ENCODE measurements at places on chromosomes 11 and 22.

DNA sequence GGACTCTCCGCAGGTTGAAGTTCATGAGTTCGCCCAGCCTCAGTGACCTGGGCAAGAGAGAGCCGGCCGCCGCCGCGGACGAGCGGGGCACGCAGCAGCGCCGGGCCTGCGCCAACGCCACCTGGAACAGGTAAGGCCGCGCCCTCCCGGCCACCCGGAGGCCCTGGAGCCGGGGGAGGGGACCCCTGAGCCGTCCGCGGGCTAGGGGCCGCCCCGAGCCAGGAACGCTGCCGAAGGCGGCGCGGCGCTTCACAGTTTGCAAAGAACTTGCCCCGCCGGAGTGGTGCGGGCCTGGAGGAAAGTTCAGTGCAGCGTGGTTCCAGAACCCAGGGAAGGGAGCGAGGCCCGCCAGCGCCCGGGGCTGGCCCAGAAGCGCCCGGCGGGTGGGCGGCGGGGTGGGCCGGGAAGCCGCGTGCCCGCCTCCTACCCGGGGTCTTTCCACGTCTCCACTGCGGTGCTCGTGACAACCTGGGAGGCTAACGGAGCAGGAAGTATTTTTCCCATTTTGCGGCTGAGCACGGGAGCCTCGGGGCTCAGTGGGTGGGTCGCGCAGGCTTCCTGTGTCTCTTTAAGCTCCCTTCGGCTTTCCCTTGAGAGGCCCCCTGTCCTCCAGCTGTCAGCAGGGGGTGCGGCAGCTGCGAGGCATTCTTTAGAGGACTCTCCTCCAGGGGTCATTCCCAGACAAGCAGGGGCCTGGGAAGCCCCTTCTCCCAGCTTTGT is 635 bp downstream of the PRR5 start:
- DNase-seq = peak; percentile 62

GRCh38 chr11:46075168-46075567 is 46.1 kb downstream of the PHF21A start:
- peak; percentile 59 for DNase-seq

- no peak for DNase-seq
Observed at GRCh38 chr22:41488076-41488475, 19.2 kb downstream of the ACO2 start.

DNA sequence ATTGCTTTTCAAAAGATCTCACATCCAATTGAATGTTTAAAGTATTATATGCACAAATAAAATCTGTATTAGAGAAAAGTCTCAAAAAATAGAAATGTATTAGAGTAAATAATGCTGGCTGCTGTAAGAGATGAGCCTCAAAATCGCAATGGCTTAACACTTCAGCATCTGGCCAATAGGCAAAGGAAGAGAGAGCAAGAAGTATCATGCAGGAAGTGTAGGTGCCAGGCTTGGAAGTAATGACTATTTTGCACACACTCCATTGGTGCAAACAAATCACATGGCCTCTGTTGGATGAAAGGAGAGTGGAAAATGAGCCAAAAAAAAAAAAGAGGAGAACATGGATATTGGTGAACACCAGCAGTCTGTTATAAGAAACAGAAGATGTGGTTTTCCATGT is 193.0 kb upstream of the E2F8 start:
- no peak for DNase-seq

GRCh38 chr11:1691878-1692707 is 4.9 kb upstream of the KRTAP5-6 start:
- no peak for DNase-seq

- DNase-seq = peak; percentile 23
Observed at GRCh38 chr22:49632199-49633009, 195.3 kb downstream of the BRD1 start.

DNA sequence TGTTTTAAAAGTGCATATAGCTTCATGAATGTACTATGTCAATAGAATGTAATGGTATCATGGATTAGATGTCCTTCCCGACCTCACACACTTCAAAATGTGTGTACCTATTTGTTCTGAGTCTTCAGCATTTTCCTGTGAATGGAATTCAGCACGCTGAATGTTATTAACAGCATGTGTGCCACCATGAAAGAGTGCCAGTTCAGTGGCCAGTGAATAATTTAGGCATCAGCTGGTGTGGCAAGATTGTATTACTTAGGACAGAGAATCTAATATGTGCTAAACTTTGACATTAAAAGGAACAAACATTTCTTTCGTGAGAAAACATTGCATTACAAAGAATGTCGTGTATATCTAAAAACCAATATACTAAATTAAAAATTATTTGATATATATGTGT is 46.4 kb downstream of the HIPK3 start:
- DNase-seq = no peak

DNA sequence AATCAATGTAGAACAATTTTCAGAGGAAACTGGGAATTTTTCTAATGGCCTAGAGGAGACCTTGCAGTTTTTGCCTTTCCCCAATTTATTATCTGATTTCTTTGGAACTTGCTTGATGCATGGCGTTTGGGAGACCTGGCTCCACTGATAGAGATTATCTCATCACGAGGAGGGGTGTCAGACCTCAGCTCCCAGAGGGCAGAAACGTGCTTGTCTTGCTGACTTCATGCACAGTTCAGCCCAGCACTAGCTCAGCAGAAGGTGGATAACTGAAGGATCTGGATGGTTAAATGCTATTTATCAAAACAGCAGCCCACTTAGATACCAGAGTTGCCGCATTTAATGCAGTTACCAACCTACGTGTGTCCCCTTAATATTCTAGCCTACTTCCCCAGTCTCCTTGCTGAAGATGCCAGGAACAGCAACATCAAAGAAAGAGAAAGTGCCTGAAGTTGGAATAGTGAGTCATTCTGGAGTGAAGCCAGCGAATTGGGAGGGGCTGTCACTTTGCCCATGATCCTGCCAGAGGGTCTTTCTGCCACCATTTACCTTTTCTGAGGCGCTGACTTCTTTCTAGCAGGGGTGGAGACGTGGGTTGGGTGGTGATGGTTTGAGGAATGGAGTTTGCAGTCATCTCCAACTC is 133.5 kb upstream of the CADM1 start:
- no peak for DNase-seq

- DNase-seq = peak; percentile 84
Observed at GRCh38 chr11:35077709-35078469, 61.1 kb upstream of the CD44 start.

DNA sequence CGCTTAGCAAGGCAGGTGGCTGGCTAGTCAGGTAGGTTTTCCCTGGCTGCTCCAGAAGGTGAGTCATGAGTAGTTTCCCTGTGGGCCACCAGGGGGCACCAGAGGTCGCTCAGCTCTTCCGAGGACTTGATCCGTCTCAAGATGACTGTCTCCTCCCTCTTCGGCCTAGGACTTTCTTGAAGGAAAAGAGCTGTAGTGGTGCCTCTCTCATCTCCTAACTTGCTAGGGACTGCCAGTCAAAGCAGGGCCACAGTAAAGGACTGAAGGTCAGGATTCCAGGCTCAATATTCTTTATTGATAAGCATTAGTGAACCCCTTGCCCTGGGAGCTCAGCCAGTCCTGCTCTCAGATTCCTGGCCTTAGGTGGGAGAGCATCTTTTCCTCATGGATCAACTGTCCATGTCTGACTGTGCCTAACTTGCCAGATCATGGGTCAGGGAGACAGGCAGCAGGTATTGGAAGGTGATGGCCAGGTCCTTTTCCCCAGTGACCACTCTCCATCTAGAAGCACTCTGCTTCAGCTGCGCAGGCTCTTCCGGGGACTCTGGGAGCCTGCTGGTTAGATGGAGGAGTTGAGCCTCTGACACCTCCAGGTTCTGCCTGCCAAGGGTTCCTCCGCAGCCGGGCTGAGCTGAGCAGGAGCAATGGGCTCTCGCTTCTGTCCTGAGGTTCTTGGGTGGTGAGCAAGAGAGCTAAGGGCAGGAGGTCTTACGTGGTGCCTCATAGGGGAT is 1.9 kb downstream of the POLD4 start:
- DNase-seq = peak; percentile 91

DNA sequence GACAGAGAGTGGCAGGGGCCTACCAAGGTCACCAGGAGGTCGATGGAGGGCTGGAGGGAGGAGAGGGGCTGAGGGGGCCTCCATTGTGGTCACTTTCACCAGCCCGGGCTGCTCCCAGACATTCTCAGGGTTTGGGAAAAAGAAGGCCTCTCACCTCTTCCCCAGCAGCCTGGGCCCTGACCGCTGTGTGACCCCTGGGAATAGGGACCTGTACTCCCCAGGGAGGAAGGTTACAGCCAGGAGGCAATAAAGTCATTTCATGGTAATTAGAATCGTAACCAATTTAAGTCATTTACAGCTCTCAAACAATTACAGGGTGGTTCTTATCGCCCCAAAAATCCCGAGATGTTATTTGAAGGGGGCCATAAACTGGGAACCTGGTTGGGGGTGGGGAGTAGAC is 37.8 kb downstream of the ISX start:
- DNase-seq = no peak

- no peak for DNase-seq
Observed at GRCh38 chr22:43546186-43546585, 134.4 kb downstream of the MPPED1 start.

GRCh38 chr11:103942646-103943045 is 93.8 kb upstream of the DDI1 start:
- no peak for DNase-seq

- DNase-seq = no peak
Observed at GRCh38 chr22:50694766-50695420, 22.3 kb downstream of the SHANK3 start.

- DNase-seq = no peak
Observed at GRCh38 chr22:39530116-39530515, 2.4 kb downstream of the RPS19BP1 start.

- DNase-seq = no peak
Observed at GRCh38 chr22:33658775-33659174, 261.5 kb downstream of the LARGE1 start.

DNA sequence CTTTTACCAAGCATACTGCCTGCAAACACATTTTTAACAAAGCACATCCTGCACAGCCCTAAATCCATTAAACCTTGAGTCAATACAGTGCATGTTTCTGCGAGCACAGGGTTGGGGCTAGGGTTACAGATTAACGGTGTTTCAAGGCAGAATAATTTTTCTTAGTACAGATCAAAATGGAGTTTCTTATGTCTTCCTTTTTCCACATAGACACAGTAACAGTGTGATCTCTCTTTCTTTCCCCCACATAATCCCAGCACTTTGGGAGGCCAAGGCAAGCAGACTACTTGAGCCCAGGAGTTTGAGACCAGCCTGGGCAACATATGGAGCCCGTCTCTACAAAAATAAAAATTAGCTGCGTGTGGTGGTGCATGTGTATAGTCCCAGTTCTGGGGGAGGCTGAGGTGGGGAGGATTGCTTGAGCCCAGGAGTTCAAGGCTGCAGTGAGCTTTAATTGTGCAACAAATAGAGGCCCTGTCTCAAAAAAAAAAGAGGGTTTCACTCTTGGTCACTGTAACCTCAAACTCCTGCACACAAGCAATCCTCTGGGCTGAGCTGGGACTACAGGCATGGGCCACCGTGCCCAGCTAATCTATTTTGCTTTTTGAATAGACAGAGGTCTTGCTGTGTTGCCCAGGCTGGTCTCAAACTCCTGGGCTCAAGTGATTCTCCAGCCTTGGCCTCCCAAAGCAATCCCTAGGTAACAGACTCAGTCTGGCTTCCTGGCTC is 19.7 kb upstream of the SLC3A2 start:
- DNase-seq = no peak

DNA sequence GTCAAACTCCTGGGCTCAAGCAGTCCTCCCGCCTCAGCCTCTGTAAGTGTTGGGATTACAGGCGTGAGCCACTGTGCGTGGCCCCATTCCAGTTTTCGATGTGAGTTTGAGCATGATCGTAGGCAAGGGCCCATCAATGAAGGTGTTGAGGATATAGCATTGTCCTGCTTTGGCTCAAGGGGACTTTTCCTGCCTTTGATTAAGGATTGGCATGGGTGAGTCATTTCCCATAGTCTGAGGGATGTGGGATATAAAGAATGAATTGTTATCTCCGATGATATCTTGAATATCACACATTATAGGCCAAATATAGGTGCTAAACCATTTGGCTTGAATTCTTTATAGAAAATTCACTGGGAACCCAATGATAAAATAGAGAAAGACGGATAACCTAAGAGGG is 30.4 kb downstream of the STIM1 start:
- no peak for DNase-seq

- no peak for DNase-seq
Observed at GRCh38 chr11:8368194-8368593, 104.5 kb upstream of the LMO1 start.

DNA sequence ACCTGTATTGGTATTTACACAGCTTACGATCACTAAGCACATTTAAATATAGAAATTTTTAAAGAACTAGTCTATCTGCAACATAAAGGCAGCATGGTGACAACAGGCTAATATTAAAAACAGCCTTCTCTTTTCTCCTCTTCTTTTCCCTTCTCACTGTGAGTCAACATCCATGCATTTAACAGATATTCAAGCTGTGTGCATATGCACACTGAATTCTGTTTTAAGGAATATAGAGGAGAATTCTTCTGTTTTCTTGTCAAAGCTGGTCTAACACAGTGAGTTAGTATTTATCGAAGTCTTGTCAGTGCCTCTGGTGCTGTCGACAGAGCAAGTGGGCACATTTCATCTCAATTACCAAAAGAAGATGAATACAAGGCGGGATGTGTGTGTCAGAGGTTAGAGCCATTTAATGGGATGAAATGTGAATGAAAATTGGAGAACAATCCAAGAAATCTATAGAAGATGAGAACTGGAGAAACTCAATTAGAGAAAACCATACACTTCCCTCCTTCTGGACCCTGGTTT is 282.3 kb downstream of the FAT3 start:
- DNase-seq = no peak

- no peak for DNase-seq
Observed at GRCh38 chr11:4068962-4069361, 25.6 kb upstream of the RRM1 start.

GRCh38 chr22:43893266-43893665 is 1.5 kb upstream of the PNPLA5 start:
- no peak for DNase-seq

- DNase-seq = peak; percentile 19
Observed at GRCh38 chr11:37657645-37658044, 1059.6 kb upstream of the RAG2 start.

GRCh38 chr22:26318975-26319374 is 110.1 kb upstream of the ASPHD2 start:
- peak; percentile 22 for DNase-seq

DNA sequence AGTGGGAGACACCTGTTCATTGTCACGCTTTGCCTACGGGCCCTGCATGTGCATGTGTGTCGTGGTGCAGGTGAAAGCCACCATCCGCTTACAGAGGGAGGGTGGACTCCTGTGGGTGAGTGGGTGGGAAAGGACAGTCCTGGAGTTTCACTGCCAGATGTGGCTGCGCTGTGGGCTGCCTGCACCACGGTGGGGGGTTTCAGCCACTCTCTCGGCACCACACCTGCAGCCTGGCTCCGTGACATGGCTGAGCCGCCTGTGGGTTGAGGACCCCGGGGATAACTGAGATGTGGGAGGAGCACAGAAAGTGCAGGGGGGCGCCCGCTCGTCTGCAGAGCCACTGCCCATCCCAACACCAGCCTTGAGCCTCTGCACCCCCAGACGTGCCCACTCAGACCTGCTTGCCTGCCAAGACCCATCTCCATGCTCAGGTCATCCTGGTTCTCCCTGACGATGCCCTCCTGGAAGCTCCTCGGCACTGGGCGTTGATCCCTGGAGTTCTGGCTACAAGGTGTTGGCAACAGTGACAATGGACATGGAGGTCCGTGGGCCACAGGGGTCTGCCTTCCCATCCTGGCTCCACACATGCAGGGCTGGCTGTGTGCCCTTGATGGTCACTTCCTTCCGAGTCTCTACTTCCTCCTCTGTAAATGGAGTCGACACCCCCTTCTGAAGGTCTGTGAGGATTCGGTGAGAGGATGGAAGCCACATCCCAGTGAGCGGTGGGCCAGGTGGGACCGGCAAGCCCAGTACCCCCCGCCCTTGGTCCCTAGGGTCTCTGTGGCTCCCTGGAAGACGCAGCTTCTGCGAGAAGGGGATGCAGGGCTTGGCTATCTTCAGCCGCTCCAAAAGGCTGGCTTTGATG is 1007.0 kb downstream of the BRD1 start:
- DNase-seq = no peak

- DNase-seq = no peak
Observed at GRCh38 chr11:18321578-18321968, 367 bp downstream of the HPS5 start.

Measured in foreskin fibroblast (primary cell).